Right atrium auricular region (tissue), 2 donors: ENCODE measurements at places on chromosomes 6 and 20. TPM values are rescaled to one million over a fixed set of nuclear protein-coding genes. Genes with fewer than 3 reads are reported as not detected.

DNA sequence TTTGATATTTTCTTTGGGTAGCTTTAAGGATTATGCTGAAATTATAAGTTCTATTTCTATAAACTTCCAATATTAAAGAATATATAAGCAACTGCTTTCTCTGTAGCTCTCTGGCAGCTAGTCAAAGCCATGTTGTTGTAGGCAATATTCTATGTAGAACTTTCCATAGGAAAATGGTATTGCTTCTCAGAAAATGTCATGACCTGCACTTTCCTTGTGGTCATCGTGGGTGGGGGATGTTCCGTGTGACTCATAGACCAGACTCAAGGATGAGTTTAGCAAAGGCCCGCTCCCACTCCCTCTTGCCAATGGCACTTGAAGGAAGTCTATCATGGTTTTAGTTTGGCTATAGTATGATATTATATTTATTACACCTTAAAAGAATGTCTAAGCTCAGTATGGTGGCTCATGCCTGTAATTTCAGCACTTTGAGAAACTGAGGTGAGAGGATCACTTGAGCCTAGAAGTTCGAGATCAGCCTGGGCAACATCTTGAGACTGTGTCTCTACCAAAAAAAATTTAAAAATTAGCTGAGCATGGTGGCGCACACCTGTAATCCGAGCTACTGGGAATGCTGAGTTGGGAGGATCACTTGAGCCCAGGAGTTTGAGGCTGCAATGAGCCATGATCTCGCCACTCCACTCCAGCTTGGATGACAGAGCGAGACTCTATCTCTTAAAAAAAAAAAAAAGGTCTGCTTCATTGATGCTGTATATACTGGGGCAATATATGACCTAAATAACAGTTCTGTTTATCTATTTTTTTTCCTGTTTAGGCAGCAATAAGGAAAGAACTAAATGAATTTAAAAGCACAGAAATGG, 36.6 kb upstream of the LTV1 start:
- peak; percentile 68 for DNase-seq

Gene POPDC3
- total RNA-seq, result 39.3 TPM

Gene TMEM30A
- 45.6 TPM for total RNA-seq

DNA sequence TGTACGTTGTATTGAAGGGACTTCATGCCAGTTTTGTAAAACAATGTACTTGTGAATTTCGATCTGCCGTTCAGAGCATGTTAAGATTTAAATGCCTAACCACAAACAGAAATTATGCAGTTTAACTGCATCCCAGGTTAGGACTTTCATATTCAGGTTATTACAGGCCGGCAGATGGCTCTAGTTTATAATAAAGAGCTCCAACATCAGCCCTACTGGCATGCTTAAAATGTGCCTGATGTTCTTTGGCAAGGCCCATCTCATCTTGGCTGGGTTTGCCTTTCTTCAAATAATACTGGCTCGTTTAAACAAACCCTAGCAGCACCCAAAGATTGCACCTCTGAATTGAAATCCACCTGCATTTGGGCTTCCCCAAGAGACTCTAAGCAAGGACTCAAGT, 169.3 kb upstream of the RIN2 start:
- no peak for DNase-seq

- DNase-seq, result no peak
Observed at GRCh38 chr6:167428664-167429333, 103.9 kb downstream of the TTLL2 start.

DNA sequence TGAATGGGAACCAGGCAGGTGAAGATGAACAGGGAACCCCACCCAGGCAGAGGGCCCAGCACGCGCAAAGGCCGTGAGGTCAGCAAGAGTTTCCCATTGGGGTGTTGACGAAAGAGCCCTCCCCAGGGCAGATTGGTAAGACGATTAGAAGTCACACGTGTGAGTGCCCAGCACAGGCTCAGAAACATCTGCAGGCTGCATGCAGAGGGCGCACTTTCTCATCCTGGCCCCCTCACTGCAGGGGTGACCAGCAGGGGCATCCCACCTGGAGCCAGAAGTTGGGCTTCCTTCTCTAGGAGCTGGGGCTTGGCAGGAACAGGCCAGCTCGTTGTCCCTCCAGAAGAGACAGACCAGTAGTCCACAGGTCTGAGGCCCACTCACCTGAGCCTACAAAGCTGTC, 38.4 kb downstream of the VSTM2L start:
- DNase-seq, result no peak

- DNase-seq, result no peak
Observed at GRCh38 chr20:53785320-53785719, 191.7 kb upstream of the ZNF217 start.

Gene IFNGR1
- 111 TPM for total RNA-seq

GRCh38 chr20:46458866-46459750, 52.7 kb upstream of the ELMO2 start:
- DNase-seq, result no peak

DNA sequence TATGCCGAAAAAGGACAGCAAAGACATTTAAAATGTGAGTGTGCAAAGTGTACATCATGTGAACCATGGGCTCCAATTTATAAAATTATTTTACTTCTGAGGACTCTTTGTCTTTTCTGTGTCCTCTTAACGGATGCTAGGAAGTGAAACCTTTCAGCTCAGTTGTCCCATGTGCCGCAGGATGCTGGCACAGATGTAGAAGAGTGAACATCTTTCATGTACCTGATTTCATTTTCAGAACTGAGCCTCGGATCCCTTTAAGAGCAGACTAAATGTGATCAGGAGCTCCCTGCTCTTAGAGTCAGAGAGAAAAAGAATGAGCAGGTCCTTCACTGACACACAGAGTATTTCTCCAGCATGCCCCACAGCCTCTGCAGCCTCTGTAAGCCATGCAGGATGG, 27.6 kb upstream of the FUCA2 start:
- no peak for DNase-seq

DNA sequence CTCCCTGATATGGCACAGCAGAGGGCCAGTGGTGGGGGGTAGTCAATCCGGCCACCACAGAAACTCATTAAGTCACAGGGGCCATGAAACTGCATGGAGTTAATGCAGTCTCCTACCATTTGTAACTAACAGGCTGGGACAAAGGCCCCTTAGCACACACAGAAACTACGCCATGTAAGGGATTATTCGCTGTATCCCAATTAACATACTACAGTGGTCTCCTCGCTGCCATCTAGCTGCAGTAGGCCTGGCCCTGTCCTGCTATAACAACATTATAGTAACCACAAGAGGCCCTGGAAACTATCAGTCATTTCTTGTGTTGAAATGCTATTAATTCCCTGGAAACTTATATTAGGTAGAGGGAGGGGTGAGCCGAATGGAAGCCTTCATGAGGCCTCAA, 72.3 kb upstream of the CCN2 start:
- DNase-seq, result no peak

GRCh38 chr6:134835993-134836392, 113.9 kb downstream of the ALDH8A1 start:
- no peak for DNase-seq

DNA sequence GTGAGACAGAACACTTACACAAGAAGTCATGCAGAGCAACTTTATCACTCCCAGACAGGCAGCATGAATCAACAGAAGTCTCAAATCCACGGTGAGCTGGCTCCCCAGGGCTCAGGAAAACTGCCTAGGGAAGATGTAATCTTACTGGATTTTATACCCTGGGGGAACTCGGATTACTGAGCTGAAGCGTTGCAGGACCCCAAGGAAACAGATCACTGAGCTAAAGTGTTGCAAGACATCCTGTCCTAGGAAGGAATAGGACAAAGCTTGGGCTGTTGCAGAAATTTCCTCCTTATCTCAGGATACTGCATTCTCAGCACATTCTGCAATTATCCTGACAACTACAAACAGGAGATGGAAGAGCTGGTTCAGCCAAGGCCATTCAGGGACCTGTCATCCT, 224.8 kb downstream of the TFAP2A start:
- no peak for DNase-seq

Gene GJA1
- 235 TPM for total RNA-seq

Gene ZBP1
- not detected for total RNA-seq

Gene MATN4
- total RNA-seq, result not detected

Gene PLA2G7
- 0.26 TPM for total RNA-seq

Gene ADGRB3
- total RNA-seq, result 1.3 TPM

Gene SH3BGRL2
- 9.6 TPM for total RNA-seq

Gene CCN2
- 203 TPM for total RNA-seq

Gene SIRPD
- not detected for total RNA-seq

DNA sequence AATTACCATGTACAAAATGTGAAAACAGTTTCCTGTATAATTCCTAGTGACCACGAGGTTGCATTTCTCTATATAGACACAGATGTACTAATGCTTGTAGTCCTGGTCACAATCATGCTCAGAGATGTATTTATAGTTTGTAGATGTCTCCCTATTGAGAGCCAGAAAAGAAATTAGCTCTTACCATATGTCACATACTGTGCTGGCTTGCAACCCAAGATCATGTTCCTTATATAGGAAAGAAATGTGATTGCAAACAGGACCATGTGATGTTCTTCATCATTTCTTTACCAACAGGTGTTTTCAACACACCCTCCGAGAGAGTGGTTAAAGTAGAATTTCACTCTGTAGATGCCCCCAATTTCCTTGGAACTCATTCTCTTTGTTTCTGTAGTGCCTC, 369.4 kb downstream of the CBLN4 start:
- no peak for DNase-seq

DNA sequence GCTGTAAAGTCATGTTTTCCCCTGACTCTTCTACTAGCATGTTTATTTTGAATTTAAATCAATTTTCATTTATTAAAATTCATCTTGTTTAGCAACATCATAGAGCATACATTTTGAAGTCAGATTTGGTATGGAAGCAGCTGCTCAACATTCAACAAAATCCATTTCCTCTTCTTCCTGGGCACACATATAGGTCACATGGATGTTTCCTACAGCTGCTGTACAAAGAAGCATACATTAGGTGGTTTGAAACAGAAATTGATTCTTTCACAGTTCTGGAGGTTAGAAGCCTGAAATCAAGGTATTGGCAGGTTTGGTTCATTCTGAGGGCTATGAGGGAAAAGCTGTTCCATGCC, 495.2 kb downstream of the RFPL4B start:
- DNase-seq, result no peak

Gene AGER
- total RNA-seq, result 0.94 TPM

DNA sequence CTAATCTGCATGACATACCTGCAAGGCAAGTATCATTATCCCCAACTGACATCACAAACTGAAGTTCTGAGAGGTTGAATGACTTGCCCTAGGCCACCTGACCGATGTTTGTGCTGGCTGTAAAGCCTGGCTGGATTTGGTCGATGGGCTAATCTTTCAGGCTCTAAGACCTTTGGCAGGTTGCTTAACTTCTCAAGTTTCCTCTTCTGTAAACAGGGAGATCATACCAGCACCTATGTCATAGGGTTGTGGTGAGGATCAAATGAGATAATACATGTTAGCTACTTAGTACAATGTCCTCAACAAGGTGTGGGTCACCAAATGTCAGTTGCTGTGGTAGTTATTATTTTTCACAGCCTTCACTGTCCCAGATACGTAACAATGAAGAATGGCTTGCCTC, 14.2 kb downstream of the ANKRD66 start:
- no peak for DNase-seq

Gene DSE
- total RNA-seq, result 19.4 TPM

- no peak for DNase-seq
Observed at GRCh38 chr6:126701676-126702560, 362.0 kb downstream of the CENPW start.

Gene VNN1
- 1.1 TPM for total RNA-seq

Gene HLA-G
- total RNA-seq, result not detected

DNA sequence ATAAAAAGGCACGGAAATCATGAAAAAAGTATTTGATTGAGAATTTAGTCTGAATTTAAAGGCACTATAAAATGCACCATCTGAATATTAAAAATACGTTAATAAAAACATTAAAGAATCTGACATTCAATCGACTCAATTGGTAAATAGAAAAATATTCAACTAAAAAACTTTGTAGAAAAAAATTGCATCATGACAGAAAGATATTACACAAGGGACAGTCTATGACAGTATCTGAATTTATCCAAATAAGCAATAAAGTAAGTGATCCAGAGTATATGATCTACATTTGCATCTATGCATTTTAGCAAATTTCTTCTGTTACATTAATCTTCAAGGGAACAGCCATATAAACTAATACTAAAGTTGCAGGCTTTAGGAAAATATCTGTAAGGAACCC, 9.4 kb downstream of the FRK start:
- no peak for DNase-seq

DNA sequence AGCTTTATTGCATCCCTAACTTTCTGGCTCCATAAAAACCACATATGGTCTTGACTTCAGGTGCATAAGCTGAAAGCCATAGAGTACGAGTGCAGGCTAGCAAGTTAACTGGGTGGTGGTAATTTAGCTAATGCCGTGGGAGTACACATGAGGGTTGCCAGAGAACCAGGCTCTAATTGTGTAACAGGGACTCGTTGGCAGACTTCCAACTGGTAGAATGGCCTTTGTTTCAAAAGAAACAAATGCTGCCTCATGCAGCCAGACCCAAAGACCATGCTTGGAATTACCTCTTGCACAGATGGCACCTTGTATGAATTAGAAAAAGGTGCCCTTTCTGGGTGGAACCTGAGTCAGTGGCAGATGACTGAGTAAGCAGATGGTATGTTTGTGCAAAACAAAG, 73.2 kb downstream of the LY86 start:
- peak; percentile 76 for DNase-seq

GRCh38 chr20:58112017-58112781, 116.3 kb downstream of the ANKRD60 start:
- peak; percentile 30 for DNase-seq

Gene AAR2
- 18.9 TPM for total RNA-seq

DNA sequence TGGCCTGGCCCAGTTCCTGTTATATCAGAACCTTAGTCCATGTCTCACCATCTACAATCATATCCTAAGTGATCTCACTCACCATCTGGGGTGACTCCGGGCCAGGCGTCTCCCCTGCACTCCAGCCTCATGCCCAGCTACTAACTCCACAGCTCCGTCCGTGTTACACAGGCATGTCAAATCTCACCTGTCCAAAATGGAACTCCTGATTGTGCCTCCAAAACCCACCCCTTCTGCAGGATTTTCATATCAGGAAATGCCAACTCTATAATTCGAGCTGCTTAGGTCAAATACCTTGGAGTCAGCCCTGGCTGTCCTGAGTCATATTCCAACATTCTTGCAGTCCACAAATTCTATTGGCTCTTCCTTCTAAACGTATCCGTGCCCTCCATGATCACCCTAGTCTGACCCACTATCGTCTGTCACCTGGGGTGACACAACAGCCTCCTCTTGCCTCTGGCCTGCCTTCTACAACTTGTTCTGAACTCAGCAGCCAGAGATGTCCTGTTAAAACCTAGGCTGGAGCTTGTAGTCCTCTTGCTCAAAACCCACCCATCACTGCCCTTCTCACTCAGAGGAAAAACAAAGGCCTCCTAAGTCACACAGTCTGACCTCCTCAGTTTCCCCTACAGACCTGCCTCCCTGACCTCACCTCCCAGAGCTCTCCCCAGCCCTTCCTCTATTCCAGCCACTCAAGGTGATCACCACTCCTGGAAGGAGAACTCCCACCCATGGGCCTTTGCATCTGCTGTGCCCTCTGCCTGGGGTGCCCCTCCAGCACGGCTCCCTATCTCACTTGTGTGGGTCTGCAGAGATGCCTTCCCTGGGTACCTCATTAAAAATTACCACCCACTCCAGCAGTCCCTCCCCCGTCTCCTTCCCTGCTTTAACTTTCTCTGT, 85.3 kb upstream of the SIRPA start:
- DNase-seq, result peak; percentile 50

Gene MRPL18
- total RNA-seq, result 62.3 TPM

Gene SYS1
- total RNA-seq, result 41.9 TPM
